ENCODE measurements at places on chromosomes 7 and 10. TPM values are rescaled to one million over a fixed set of nuclear protein-coding genes. Genes with fewer than 3 reads are reported as not detected.
A peak's percentile ranks its signal among the peaks of the same experiment; 100 is the strongest.

- no peak for DNase-seq
- peaks cover 2% of the 10 kb centered on the region for H3K27me3 ChIP-seq
- H3K4me3 ChIP-seq = no peak overlapping the region
Observed at GRCh38 chr7:22248111-22248809, 108.7 kb downstream of the RAPGEF5 start.

DNA sequence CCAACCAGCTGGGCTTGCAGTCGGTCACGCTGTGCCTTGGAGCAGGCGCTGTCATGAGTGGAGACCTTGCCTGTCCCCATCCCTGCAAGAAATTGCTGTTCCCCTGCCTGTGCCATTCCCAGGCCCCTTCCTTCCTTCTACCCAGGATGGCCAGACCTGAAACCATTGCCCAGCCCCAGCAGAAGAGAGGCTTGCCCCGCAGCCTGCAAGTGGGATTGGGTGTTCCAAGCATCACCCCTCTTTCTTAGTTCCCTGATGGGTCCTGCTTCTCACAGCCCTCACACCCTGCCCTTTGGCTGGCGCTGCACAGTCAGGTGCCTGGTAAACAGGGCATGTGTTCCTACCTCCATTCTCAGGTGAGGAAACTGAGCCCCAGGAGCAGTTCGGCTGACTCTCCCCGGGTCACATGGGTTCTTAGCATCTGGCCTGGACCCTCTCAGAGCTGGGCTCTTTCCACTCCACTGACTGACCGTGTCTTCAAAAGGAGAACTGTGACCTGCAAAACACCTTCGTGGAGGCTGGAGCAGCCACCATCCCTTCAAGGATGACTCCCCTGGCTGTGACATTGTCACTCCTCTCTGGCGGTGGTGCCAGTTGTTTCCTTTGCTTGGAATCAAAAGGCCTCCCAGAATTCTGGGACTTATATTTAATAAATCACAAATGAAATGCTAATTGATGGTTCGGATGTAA lies 41.9 kb upstream of the PDCD4 start:
- no peak overlapping the region for H3K4me3 ChIP-seq
- H3K27me3 ChIP-seq = no peaks in the 10 kb centered on the region
- H3K27ac ChIP-seq = no peak overlapping the region
- no peaks in the 10 kb centered on the region for H3K36me3 ChIP-seq
- DNase-seq = no peak
- peaks cover 7% of the 10 kb centered on the region for H3K4me1 ChIP-seq

FEZF1 gene
- total RNA-seq = not detected

GRCh38 chr7:8536431-8536830 lies 103.0 kb downstream of the NXPH1 start:
- no peaks in the 10 kb centered on the region for H3K36me3 ChIP-seq
- no peak overlapping the region for H3K27ac ChIP-seq
- no peak for DNase-seq

EPDR1 gene
- total RNA-seq = 16.6 TPM

- no peaks in the 10 kb centered on the region for H3K36me3 ChIP-seq
- no peak overlapping the region for H3K27ac ChIP-seq
- H3K27me3 ChIP-seq = no peaks in the 10 kb centered on the region
- no peak for DNase-seq
- H3K4me1 ChIP-seq = no peaks in the 10 kb centered on the region
Observed at GRCh38 chr10:109374215-109374614, 549.1 kb downstream of the XPNPEP1 start.

NEURL1 gene
- 2.5 TPM for total RNA-seq

GRCh38 chr10:22631646-22632278 lies 82.6 kb downstream of the PIP4K2A start:
- no peak for DNase-seq
- peak overlapping the region; percentile 24 for H3K27ac ChIP-seq
- H3K4me1 ChIP-seq = peaks cover 48% of the 10 kb centered on the region
- no peak overlapping the region for H3K4me3 ChIP-seq
- H3K36me3 ChIP-seq = no peaks in the 10 kb centered on the region

GRCh38 chr7:100694098-100694745 lies at the start of gene GIGYF1:
Gene GIGYF1, minus strand, starts transcription at chr7:100694250. Its CDS starts 6,012 bp downstream, at chr7:100688238.
- no peaks in the 10 kb centered on the region for H3K36me3 ChIP-seq
- peak; percentile 88 for DNase-seq
- peak within 1 kb of the TSS; percentile 93 for H3K4me3 ChIP-seq
- peaks cover 11% of the 10 kb centered on the region for H3K27me3 ChIP-seq
- H3K27ac ChIP-seq = peak within 1 kb of the TSS; percentile 88

COL17A1 gene
- total RNA-seq = not detected

DNA sequence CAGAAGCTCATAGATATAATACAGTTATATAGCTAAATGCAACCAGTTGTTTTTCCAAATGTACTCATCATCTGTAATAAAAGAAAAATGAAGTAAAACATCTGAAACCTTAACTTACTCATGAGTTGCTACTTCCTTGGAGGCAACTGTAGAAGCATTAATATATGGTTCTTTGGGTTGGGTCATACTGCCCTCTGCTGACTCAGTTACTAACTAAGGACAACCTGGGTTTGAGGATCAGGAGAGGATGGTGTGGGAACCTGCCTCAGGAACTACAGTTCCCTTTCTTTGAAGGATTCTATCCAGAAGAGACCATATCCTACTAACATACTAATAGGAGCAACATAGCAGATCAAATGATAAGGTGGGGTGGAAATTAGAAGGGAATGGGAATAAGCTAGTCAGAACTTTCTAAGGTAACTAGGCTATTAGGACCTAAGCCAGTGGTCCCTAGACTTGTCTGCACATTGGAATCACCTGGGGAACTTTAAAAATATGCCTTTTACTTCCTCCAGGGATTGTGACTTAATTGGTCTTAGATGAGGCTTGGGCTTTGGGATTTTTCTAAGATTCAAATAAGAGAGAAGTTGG lies 20.7 kb downstream of the COX15 start:
- H3K4me3 ChIP-seq = no peak overlapping the region
- peaks cover 33% of the 10 kb centered on the region for H3K36me3 ChIP-seq
- H3K27ac ChIP-seq = no peak overlapping the region
- peaks cover 11% of the 10 kb centered on the region for H3K4me1 ChIP-seq
- DNase-seq = no peak
- no peaks in the 10 kb centered on the region for H3K27me3 ChIP-seq

GRCh38 chr7:113628948-113629847 lies 289.6 kb downstream of the PPP1R3A start:
- H3K4me1 ChIP-seq = no peaks in the 10 kb centered on the region
- peaks cover 15% of the 10 kb centered on the region for H3K27me3 ChIP-seq
- no peak overlapping the region for H3K27ac ChIP-seq

Data from osteocyte (in vitro differentiated cells).